ENCODE measurements at places on chromosomes 4 and X.
A peak's percentile ranks its signal among the peaks of the same experiment; 100 is the strongest.

- no peak for DNase-seq
Measured at GRCh38 chrX:28324321-28324721, 262.9 kb upstream of the IL1RAPL1 start.

DNA sequence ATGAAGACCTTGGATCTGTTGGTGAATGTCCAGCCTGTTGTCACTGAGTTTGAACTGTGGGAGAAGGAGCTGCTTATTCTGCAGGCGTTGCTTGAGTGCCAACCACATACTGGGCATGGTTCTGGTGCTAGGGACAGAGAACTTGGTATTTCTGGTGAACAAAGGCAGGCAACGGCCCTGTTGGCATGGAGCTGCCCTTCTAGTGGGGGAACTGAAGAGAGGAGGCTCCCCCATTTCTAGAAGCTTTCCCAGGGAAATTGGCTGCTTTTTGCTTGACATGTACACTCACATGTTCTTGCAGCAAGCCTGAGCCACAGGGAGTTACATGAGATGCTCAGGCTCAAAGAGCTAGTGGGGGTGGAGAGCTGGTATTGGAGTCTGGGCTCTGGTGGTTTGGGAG, 8.9 kb upstream of the CD38 start:
- DNase-seq: peak; percentile 32

DNA sequence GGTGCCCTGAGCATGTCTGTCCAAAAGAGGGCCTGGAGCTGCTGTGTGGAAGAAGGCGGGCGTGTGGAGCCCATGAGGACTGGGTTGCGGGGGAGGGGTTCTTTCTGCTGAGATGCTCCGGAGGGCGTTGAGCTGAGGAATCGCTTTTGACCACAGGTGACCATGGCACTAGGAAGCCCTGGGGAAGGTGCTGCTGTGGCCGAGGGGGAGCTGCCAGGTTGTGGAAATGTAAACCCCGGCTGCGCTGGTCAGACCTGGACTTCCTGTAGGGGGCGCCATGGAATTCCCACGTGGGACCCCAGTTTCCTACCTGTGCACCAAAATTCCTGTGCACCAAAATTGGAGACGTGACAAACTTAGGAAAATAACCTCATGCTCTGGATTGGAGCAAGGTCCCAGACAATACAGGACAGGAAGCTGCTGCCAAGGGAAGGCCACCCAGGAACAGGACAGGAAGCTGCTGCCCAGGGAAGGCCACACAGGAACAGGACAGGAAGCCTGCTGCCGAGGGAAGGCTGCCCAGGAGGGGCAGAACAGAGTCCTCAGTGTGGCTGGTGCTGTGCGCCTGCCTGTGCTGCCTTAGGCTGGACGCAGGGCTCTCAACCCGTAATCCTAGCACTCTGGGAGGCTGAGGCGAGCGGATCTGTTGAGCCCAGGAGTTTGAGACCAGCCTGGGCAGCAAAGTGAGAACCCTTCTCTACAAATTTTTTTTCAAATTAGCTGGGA, 28.4 kb upstream of the UVSSA start:
- DNase-seq: no peak

GRCh38 chrX:72073633-72074032, 58.1 kb downstream of the RTL5 start:
- DNase-seq: no peak

DNA sequence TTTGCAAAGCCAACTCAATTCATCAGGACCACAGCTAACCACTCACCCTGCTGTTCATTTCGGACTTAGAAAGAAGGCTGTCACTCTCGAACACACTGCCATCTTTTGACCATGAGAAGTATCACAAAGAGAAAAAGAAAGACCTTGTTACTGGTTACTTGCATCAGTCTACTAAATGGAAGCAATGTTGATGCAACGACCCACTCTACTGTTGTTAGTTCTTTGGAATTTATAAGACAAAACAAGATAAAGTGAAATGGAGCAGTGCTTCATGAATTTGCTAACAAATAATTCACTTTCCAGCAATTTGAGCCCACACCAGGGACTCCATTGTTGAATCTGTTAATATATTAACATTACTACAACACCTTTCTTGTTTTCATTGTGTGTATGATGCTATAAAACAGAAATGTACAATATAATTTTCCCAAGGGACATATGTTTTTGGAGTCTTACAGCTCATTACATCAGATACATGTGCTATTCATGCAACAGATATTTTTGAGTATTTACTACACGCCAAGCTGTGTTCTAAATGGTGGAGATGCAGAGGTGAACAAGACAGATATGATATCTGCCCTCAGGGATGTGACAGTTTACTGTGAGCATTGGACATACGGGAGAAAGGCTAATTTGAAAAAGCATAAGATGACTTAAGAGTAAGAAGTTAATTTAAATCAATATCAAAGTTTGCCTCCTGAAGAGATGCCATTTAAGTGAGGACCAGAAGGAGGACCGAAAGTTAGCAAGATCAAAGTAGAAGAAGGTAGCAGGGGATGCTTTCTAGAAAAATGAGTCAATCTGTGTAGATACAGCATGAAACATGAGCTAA, 87.2 kb downstream of the AREG start:
- DNase-seq: peak; percentile 65

DNA sequence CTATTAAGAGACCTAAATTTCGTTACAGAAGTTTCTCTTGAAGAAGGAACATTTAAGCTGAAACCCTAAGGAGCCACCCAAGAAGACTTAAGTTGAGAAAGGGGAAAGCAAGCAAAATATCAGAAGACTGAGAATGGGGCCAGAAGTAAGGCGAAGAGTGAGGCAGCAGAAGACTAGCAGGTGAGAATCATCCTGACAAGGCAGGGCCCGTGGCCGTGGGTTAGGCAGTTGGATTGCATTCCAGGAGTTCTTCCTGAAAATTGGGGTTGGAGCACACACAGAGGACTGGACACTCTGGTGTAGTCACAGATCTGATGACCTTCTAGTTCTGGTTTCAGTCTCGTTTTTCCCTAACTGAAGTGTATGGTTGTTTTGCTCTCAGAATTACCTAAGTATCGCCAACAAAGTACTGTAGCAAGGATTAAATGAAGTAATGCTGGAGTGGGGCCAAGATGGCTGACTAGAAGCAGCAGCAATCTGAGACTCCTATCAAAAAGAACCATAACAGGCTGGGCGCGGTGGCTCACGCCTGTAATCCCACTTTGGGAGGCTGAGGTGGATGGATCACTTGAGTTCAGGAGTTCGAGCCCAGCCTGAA, 94.4 kb upstream of the GUCY1A1 start:
- no peak for DNase-seq

DNA sequence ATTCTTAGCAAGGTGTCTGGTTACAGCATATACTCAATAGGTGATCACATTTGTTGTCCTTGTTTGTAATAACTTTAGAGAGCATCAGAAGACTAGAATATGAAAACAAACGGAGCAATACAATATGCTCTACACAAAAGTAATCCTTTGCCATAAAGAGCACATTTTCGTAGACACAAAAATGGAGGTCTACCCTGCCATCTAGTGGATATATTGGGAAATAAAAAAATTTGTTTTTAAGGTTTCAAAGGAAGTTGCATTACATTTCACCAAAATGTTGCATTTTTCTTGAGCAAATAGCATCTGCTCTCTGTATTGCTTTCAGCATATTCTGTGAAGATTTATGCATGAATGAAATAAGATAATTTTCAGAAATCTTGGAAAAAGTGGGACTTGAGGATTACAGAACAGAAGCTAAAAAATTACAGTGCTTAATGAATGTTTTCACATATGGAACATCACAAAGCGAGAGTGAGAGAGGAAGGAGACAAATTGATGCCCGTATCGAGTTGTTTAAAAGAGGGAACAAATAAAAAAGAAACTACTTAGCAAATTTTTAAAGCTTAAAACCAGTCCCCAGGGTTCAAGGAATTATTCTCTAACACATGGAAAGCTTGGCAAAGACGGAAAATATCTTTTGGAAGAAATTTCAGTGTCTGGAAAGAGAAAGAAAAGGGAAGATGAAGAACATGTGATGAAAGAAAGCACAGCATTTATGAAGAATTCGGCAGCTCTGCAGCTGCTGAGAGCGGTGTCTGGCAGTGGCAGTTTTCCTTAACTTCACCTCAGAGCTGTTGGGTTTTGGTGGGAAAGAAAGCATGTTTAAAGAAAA, 390.1 kb downstream of the ANKRD50 start:
- DNase-seq: peak; percentile 4

- DNase-seq: no peak
Measured at GRCh38 chr4:41613386-41613785, 75.4 kb downstream of the LIMCH1 start.

- no peak for DNase-seq
Measured at GRCh38 chr4:38109896-38110295, 149.7 kb downstream of the PTTG2 start.

DNA sequence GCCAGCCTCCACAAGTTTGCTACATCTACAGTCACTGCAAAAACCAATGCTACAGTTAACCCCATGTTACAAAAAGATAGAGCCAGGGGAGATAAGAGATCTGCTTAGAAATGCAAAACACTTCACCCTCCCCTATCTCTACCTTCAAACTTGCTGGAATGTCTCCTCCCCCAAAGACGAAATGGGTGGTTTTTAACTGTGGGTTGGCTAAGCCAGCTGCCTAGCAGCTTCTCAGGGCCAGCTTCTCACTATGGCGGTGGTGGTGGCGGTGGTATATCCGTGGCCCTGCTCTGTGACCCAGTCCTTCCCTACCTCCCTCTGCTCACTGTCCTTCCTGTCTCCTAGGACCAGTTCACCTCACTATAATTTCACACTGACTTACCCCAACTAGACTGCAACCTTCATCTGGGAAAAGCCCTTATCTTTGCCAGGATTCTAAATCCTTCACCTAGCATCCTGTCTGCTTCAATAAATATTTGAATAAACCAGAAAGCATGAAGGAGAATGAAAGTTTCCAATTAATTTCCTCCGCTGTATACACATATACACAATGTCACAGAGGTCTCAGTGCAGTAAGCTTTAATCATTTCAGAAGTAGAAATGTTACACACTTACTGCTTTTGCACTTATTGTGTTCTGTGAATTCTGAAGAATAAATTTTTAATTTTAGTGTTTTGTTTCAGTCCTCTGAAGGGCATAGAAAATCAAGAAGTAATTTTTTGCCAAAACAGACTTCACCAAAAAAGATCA, 46.3 kb downstream of the SH3KBP1 start:
- no peak for DNase-seq

DNA sequence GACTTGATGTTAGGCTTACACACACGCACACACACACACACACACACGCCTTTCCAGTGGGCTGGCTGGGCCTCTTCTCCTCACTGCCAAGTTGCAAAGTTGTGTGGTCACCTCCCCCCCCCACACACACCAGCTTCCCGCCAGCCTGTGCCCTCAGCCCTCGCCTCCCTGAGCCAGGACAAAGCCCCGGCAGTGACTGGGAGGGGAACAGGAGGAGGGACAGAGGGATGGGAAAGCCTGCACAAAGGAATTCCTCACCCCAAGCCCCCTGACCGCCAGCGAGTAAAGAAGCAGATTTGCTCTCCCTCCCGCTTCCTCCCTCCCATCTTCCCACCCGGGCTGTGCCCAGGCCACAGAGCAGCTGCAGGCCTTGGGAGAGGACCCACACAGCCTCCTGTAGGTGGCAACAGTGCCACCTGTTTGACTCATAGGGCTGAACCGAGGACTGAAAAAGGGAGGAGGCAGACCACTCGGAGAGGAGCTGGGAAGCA, at the start of gene GDPD2:
GDPD2 (plus strand) TSS at position 464 of the 491 bp plus-strand sequence. CDS start 1,671 bp downstream, outside the sequence.
- peak; percentile 57 for DNase-seq

- no peak for DNase-seq
Measured at GRCh38 chrX:5915783-5916182, 312.9 kb downstream of the NLGN4X start.

- no peak for DNase-seq
Measured at GRCh38 chr4:135605076-135605475, 1403.5 kb upstream of the PABPC4L start.

DNA sequence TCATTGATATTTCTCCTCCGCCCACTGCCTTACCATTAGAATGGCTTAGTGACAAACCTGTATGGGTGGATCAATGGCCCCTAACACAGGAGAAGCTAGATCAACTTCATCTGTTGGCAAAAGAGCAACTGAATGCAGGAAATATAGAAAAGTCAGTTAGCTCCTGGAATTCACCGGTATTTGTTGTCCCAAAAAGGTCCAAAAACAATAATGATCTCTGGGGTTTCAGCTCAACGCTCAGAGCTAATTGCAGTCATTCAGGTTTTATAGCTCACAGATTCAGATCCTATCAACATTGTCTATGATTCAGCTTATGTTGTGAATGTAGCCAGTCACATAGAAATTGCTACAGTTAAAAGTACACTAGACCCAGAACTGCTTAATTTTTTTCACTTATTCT, 124.0 kb upstream of the ZCCHC13 start:
- DNase-seq: no peak

- DNase-seq: no peak
Measured at GRCh38 chrX:8433109-8434062, 31.2 kb upstream of the VCX3B start.

GRCh38 chr4:111400741-111401140, 744.5 kb upstream of the FAM241A start:
- peak; percentile 79 for DNase-seq
